T follicular helper cell (primary cell): ENCODE measurements at places on chromosomes 3 and 15.

GRCh38 chr3:67689806-67690205, 35.4 kb upstream of the SUCLG2 start:
- DNase-seq: no peak

DNA sequence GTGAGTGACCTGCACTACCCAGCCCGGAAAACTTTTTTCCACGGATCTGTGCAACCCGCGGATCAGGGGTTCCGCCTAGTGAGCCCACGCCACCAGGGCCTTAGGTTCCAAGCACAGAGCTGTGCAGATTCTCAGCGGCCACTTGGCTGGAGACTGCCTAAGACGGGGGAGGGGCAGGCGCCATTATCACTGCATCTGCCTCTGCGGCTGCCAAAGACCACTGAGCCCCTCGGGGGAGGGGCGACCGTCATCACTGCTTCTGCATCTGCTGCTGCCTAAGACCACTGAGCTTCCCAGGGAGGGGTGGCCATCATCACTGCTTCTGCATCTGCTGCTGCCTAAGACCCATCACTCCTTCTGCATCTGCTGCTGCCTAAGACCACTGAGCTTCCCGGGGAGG, 460.2 kb downstream of the OCA2 start:
- DNase-seq: no peak

DNA sequence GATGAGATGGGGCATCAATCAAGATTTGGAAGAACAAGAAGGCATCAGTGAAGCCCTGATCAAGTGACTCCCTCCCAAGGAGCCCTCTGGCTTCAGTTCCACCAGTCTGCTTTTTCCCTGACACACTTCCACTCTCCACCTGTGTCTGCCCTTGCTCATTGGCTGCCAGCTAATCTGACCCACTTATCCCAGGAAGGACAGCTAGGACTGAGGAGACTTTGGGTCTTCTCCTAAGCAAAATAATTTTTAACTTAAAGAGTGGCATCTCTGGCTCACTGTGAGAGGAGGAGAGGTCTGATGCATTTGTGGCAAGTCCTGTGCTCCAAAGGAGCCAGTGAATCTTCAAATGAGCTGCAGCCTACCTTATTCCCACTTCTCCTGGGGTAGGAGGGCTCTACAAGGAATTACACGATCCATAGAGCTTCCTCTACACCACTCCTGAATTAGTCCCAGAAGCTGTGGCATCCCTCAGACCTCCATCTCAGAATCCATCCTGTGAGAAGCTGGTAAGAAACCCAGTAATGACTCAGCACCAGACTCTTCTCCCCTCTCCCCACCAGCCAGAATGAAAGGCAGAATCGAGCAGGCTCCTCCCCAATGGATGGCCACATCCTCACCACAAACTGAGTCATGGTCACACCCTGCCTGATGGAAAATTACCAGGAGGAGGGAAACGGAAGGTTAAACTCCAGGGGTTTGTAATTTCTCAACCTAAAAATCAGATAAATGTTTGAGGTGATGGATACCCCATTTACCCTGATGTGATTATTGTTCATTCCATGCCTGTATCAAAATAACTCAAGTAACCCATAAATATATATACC, 6.3 kb upstream of the PKM start:
- DNase-seq: peak; percentile 18

- no peak for DNase-seq
Measured at GRCh38 chr15:63991706-63992105, 54.6 kb downstream of the DAPK2 start.

GRCh38 chr3:4036046-4036445, 236.8 kb downstream of the LRRN1 start:
- no peak for DNase-seq

DNA sequence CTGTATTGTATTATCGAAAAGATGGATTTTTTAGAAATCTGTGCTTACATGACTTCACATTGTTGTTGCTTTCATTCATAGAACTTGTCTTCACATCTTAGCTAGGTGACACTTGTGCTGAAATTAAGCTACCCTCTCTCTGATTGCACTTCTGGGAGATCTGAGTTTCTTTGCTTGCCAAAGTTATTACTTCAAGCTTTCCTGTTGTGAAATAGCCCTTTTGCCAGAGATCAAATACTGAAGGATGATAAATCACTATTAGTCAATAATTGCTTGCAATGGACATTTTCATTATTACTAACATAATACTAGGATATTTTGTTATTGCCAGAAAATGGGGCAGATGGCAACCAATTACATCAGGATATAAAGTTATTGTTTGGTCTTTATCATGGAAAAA, 34.7 kb downstream of the PIK3CA start:
- DNase-seq: no peak

GRCh38 chr3:140296796-140297352, 361.9 kb downstream of the CLSTN2 start:
- no peak for DNase-seq

- DNase-seq: no peak
Measured at GRCh38 chr3:15512166-15512565, 9.3 kb downstream of the COLQ start.

GRCh38 chr15:62565634-62566026, 400.5 kb upstream of the C2CD4B start:
- no peak for DNase-seq

GRCh38 chr3:122257644-122258364, 67.2 kb upstream of the CSTA start:
- no peak for DNase-seq

GRCh38 chr3:149384911-149385321, 7.5 kb upstream of the TM4SF1 start:
- no peak for DNase-seq

DNA sequence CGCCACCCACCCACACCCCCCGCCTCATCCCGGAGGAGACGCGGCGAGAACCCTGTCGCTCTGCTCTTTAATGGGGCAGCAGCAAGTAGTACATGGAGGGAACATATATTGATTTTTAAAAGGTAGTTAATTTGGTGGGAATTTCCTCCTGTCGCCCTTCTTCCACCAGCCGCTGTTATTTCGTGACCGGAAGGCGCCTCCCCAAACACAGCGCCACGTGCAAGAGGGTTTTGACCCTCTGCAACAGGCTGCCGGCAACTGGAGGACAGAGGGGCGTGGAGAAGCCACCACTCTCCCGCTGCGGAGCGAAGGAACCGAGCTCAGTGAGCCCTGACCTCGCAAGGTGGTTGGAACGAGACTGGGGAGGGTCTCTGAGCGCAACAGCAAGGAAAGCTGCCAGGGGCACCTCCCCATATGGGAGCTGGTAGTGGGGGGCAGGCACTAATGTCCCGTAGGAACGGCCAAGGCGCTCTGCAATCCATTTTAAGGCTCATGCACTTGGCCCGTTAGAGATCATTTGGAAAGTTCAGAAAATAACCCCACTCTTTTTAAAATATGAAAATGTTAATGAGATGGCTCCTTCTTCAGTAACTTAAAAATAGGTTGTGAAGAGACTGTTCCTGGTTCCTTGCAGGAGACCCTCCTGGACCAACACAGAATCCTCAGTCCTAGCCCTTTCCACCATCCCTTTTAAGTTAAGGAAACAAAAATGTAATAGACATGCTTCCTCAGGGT, 4.3 kb downstream of the ONECUT1 start:
- DNase-seq: no peak

DNA sequence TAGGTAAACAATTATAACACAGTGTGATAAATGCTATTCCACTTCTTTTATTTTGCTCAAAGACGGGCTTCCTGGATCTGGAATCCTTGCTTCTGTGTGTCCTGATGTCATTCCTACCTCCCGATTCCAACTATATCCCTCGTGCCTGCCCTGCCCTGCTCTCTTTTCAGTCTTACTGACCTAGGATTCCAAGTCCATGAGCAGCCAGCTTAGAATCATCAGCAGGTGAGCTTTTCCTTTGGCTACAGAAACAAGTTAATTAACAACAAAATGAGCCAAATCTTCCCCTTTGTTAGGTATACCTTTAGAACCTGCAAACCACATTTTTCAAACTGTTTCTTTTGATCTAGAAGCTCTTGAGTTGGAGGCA, 21.9 kb upstream of the KPNA1 start:
- DNase-seq: no peak

DNA sequence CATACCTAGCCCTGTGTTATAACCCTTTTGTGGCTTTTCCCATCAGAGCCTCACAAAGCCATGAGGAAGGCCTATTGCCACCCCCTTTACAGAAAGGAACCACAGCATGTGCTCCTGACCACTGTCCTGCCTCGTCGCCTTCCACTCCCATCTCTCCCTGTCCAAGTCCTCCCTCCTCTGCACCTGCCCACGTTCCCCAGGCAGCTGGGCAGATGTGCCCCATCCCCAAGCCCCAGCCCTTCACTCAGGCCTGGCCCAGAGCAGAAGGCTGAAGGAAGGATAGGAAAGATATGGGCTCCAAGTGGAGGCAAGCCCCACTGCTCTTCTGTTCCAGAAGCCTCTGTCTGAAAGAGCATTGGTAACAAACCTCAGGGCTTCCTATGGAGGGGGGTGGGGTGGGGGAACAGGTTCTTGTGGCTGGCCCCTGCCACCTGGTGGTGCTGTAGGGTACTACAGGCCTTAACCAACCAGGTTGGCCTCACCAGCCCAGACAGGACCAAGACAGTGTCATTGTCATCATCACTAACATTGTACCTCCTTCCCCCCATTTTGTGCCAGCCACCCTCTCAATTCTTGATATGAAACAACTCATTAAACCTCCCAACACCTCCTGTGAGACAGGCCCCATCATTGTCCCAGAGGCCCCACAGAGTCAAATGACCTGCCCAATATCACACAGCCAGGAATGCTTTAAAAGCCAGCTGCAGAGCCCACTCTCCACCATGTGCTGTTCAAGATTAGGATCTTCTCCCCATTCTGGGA, 10.0 kb downstream of the POC1A start:
- DNase-seq: peak; percentile 83

DNA sequence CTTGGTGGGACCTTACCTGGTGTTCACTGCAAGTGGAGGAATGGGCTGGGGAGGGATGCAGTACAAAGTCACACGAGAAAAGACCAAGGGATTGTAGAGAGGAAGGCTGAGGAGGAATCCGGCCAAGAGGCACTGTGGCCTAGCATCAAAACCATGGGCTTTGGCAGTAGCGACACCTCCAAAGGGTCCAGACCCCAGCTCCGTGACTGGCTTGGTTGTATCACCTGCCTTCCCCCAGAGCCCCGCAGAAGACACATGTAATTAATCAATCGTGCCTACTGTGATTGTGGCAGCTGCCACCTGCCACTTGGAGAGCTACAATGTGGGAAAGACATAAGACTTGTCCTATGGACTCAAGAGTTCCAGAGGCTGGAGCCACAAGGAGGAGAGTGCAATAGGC, 54.7 kb downstream of the ST8SIA2 start:
- no peak for DNase-seq
